ENCODE measurements at places on chromosomes 2 and 18. TPM values are rescaled to one million over a fixed set of nuclear protein-coding genes. Genes with fewer than 3 reads are reported as not detected.
A peak's percentile ranks its signal among the peaks of the same experiment; 100 is the strongest.

The CASP8 gene
- polyA plus RNA-seq = 15.6 TPM

The ELOA2 gene
- polyA plus RNA-seq = not detected

The CRYGD gene
- not detected for polyA plus RNA-seq

The AQP12A gene
- polyA plus RNA-seq = not detected

The CCDC68 gene
- polyA plus RNA-seq = not detected

The NEURL3 gene
- polyA plus RNA-seq = 0.08 TPM

The TRIM43 gene
- 0.23 TPM for polyA plus RNA-seq

The INHBB gene
- polyA plus RNA-seq = 0.03 TPM

The CIB4 gene
- polyA plus RNA-seq = not detected

The NAT8 gene
- polyA plus RNA-seq = not detected

The CHRNG gene
- polyA plus RNA-seq = not detected

The FBXO36 gene
- 5.7 TPM for polyA plus RNA-seq

DNA sequence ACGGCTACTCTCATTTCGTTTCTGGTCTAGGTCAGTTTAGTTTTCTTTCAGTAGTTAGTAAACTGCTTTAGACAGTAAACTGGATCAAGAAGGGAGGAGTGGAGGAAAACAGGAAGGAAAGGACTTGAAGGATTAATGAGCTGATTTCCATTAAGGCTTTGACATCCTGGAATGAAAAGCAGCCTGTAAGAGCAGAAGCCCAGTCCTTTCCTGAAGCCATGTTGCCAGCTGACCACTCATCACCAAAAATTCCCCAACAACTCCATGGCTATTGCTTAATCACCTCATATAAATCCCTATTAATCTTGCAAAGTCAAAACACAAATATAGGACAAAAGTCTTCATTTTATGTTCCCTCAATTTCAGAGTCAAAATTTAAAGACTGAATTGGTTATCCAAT lies 113.7 kb upstream of the ZFP36L2 start:
- H3K4me1 ChIP-seq = peaks cover 35% of the 10 kb centered on the region
- H3K27me3 ChIP-seq = no peaks in the 10 kb centered on the region
- H3K27ac ChIP-seq = peak overlapping the region; percentile 80
- H3K36me3 ChIP-seq = no peaks in the 10 kb centered on the region

- DNase-seq = no peak
- H3K4me3 ChIP-seq = no peak overlapping the region
- no peaks in the 10 kb centered on the region for H3K27me3 ChIP-seq
- H3K36me3 ChIP-seq = no peaks in the 10 kb centered on the region
- H3K4me1 ChIP-seq = no peaks in the 10 kb centered on the region
Measured at GRCh38 chr2:139492131-139492680, 712.0 kb upstream of the NXPH2 start.

DNA sequence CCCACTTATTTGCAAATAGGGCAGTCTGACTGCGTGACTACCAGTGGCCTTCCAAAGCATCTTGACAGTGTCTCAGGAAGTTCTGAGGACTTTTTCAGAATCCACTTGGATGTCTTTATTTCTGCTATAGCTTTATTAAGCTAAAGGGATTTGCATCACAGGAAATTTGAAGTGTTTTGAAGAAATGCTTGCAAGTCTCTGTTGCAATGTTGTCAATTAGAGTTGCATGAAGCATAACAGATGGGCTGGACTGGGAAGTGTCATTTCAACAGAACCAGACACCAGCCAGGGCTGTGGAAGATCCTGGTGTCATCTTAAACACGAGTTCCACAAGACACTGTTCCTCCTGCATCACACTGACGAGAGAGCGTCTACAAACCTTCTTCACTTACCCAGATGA lies 224.5 kb downstream of the EN1 start:
- no peaks in the 10 kb centered on the region for H3K36me3 ChIP-seq
- no peaks in the 10 kb centered on the region for H3K4me1 ChIP-seq
- H3K27ac ChIP-seq = no peak overlapping the region
- DNase-seq = no peak
- H3K27me3 ChIP-seq = peaks cover 8% of the 10 kb centered on the region

DNA sequence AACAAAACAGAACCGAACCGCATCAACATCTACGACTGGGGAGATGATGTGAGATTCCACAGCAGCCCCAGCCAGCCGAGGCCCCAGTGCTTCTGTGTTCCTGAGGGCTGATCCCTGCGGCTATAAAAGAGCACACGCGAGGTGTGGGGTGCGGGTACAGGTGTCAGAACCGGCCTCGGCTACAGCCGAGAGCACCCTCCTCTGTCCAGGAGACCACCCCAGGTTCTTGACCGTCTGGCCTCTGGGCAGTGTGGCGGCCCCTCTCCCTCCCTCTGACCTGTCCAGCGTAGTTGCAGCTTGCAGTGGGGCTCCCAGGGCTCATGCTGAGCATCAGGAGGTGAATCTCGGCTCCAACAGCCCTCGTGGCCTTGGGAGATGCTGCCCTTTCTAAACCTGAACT lies 23.7 kb downstream of the RTP5 start:
- DNase-seq = no peak
- no peaks in the 10 kb centered on the region for H3K36me3 ChIP-seq
- H3K4me1 ChIP-seq = no peaks in the 10 kb centered on the region
- H3K4me3 ChIP-seq = no peak overlapping the region
- no peak overlapping the region for H3K27ac ChIP-seq

DNA sequence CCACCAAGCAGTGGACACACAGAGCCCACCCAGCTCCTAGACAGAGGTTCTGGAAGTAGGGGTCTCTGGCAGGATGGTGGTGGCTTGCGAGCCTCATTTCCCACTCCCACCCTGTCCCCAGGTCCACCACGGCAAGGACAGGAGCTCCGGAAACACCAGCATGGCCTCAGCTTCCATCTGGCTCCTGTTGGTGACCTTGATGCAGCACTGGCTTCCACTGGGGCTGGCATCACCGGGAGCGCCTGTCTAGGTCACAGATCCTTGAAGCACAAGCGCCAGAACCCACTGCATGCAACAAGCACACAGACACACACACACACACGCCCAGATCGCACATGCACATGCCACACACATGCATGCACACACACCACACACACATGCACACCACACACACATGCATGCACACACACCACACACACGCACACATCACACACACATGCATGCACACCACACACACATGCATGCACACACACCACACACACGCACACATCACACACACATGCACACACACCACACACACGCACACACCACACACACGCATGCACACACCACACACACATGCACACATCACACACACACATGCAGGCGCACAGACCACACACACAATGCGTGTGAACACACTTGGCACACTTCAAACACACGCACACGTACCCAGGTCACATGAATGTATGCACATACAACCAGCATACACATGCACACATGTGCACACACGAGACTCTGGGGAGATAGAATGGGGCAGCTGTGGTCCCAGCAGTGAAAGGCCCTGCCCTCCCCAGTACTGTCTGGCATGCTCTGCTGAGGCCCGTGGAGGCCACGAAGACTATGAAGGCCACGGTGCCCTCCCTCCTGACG lies 63.7 kb downstream of the TWIST2 start:
- H3K4me3 ChIP-seq = no peak overlapping the region
- H3K36me3 ChIP-seq = no peaks in the 10 kb centered on the region
- no peak overlapping the region for H3K27ac ChIP-seq
- no peaks in the 10 kb centered on the region for H3K27me3 ChIP-seq
- no peaks in the 10 kb centered on the region for H3K4me1 ChIP-seq

DNA sequence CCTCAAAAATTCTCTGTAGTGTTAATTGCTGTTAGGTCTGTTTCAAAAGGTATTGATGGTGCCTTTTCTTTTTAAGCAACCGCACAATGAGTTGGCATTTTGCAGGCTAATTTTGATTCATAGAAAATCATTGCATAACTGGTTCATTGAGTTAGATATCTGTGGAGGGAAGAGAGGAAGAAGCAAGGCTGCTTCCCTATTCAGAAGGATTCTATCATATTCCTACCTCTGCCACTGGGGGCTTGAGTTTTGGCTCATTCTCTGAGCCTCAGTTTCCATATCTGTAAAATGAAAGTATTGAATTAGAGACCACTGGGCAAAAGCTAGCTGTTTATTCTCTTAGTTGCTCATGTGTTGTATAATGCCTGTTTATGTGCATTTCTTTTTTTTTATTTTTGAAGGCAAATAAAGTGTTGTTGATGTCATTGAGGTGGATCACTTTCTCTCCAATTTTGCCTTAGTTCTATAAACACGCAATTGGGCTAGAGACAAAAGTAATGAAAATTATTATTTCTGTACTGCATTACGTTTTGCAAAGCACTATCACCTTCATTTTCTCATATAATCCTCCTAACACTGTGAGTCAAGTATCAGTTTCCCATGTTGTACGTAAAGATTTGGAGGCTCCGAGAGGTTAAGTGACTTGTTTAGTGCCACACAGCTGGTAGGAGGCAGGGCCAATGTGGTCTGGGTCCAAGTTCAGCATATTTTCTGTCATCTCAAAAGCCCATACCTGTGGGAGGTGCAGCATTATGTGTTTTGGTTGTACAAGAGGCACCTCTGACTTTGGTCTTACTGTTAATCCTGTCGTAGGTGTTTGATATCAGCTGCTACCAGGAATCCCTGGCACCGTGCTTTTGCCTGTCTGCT lies 5.9 kb downstream of the TRIB2 start:
- H3K4me3 ChIP-seq = peak overlapping the region; percentile 93
- peaks cover 25% of the 10 kb centered on the region for H3K4me1 ChIP-seq
- no peak overlapping the region for H3K27ac ChIP-seq

GRCh38 chr2:112138159-112139032 lies at the start of gene FBLN7:
Gene FBLN7 (plus strand): TSS chr2:112138385. CDS start chr2:112138656, 271 bp downstream.
- peak; percentile 86 for DNase-seq
- H3K4me3 ChIP-seq = peak within 1 kb of the TSS; percentile 64
- no peak within 1 kb of the TSS for H3K27ac ChIP-seq
- H3K4me1 ChIP-seq = no peaks in the 10 kb centered on the region
- H3K36me3 ChIP-seq = no peaks in the 10 kb centered on the region
- no peaks in the 10 kb centered on the region for H3K27me3 ChIP-seq

DNA sequence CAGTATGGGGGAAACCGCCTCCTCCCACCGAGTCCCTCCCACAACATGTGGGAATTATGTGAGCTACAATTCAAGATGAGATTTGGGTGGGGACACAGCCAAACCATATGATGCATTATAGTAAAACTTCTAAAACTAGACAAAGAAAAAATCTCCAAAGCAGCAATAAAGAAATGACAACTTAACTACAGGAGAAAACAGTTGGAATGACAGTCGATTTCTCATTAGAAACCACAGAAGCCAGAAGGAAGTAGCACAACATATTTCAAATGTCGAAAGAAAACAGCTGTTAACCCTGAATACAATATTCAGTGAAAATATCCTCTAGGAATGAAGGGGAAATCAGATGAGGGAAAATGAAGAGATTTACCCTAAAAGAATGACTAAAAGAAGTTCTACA lies 53.5 kb upstream of the TCF4 start:
- no peak for DNase-seq
- H3K27me3 ChIP-seq = no peaks in the 10 kb centered on the region
- no peak overlapping the region for H3K27ac ChIP-seq

GRCh38 chr2:5690718-5691220 lies 1.4 kb upstream of the SOX11 start:
- no peaks in the 10 kb centered on the region for H3K4me1 ChIP-seq
- no peaks in the 10 kb centered on the region for H3K36me3 ChIP-seq
- DNase-seq = no peak
- peak overlapping the region; percentile 91 for H3K4me3 ChIP-seq

- DNase-seq = no peak
- H3K4me3 ChIP-seq = no peak overlapping the region
- no peaks in the 10 kb centered on the region for H3K27me3 ChIP-seq
- H3K4me1 ChIP-seq = peaks cover 11% of the 10 kb centered on the region
Measured at GRCh38 chr2:66443186-66443978, 8.5 kb downstream of the MEIS1 start.

DNA sequence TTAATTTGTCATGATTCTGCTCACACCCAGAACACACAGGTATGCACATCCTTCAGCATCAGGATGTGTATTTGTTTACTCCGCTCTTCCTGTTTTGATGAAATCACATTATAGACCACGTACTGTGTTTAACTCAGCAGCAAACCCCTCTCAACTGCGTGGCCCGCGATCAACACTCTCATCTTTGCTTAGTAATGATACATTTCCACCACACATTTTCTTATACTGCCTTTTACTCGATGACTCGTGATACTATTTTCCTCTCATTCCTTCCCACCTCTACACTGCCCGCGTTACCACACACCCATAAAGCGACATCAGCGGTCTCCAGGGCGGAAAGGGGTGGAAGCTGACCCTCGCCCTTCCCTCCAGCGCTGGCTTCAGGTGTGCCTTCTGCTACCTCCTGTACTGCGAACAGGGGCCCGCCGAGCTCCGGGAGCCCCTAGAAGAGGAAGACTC lies 1.3 kb downstream of the NETO1 start:
- no peak overlapping the region for H3K4me3 ChIP-seq
- H3K27me3 ChIP-seq = peaks cover 37% of the 10 kb centered on the region
- H3K36me3 ChIP-seq = no peaks in the 10 kb centered on the region
- H3K4me1 ChIP-seq = no peaks in the 10 kb centered on the region
- no peak for DNase-seq
- no peak overlapping the region for H3K27ac ChIP-seq

DNA sequence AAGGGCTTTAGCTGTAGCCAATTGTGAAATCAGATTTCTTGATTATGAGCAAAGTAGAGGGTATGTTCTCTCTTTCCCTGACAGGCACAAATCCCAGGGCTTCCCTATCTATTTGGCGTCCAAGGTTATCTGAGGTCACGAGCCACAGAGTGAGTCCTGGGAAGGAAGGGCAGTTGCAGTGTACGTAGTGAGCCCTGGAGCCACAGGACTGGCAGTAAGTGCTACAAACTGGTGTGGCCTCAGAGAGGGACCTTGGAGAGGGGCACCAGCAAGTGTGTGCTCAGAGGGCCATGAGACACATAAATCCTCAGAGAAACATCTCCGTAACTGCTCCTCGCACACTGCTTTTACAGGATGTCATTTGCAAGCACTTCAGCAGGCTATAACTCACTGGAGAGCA lies 115.5 kb upstream of the SH3BP4 start:
- no peak overlapping the region for H3K4me3 ChIP-seq
- no peaks in the 10 kb centered on the region for H3K36me3 ChIP-seq
- H3K27me3 ChIP-seq = no peaks in the 10 kb centered on the region
- DNase-seq = peak; percentile 48
- H3K27ac ChIP-seq = no peak overlapping the region
- H3K4me1 ChIP-seq = peaks cover 12% of the 10 kb centered on the region

- H3K36me3 ChIP-seq = no peaks in the 10 kb centered on the region
- no peaks in the 10 kb centered on the region for H3K4me1 ChIP-seq
- H3K27me3 ChIP-seq = no peaks in the 10 kb centered on the region
- no peak overlapping the region for H3K27ac ChIP-seq
- DNase-seq = peak; percentile 62
Measured at GRCh38 chr2:165016772-165017411, 61.6 kb upstream of the SLC38A11 start.

DNA sequence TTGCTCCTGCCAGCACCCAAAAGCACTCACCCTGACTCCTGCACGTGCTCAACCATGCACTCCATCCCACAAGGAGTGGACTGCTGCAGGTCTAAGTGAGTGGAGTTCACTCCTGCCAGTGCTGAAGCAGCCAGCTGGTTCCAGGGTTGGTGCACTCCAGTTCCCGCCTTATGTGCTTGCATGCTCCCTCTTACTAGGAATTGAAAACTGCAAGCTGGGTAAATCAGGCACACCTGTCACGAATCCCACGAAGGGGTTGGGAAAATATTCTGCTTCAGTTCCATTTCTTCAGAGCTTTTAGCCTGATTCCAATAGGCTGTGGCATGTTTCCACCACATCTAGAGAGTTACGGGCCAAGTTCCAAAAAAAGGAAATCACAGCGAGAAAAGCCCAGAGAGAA lies 1365.5 kb upstream of the CHAC2 start:
- no peak overlapping the region for H3K27ac ChIP-seq
- H3K4me1 ChIP-seq = no peaks in the 10 kb centered on the region
- no peaks in the 10 kb centered on the region for H3K27me3 ChIP-seq
- no peak overlapping the region for H3K4me3 ChIP-seq
- no peaks in the 10 kb centered on the region for H3K36me3 ChIP-seq

GRCh38 chr18:26516964-26517363 lies 31.4 kb downstream of the KCTD1 start:
- no peak overlapping the region for H3K27ac ChIP-seq
- DNase-seq = no peak
- H3K4me1 ChIP-seq = peaks cover 15% of the 10 kb centered on the region
- H3K4me3 ChIP-seq = no peak overlapping the region

All from SK-N-SH (cell line).